ENCODE measurements at places on chromosomes 1 and 21.

- no peak for DNase-seq
Measured at GRCh38 chr1:228045871-228046270, 36.6 kb upstream of the ARF1 start.

- DNase-seq: no peak
Measured at GRCh38 chr1:112925015-112925414, 31.0 kb downstream of the SLC16A1 start.

- no peak for DNase-seq
Measured at GRCh38 chr1:29674627-29675326, 438.5 kb downstream of the PTPRU start.

- DNase-seq: no peak
Measured at GRCh38 chr1:236720611-236721010, 34.3 kb downstream of the ACTN2 start.

GRCh38 chr1:162847839-162848453 lies 13.0 kb downstream of the CCDC190 start:
- peak; percentile 59 for DNase-seq

- DNase-seq: no peak
Measured at GRCh38 chr1:20476265-20477038, 9.6 kb downstream of the CAMK2N1 start.

- DNase-seq: no peak
Measured at GRCh38 chr1:24293392-24294227, 25.5 kb upstream of the GRHL3 start.

GRCh38 chr1:184065559-184065958 lies 14.0 kb downstream of the TSEN15 start:
- DNase-seq: no peak

DNA sequence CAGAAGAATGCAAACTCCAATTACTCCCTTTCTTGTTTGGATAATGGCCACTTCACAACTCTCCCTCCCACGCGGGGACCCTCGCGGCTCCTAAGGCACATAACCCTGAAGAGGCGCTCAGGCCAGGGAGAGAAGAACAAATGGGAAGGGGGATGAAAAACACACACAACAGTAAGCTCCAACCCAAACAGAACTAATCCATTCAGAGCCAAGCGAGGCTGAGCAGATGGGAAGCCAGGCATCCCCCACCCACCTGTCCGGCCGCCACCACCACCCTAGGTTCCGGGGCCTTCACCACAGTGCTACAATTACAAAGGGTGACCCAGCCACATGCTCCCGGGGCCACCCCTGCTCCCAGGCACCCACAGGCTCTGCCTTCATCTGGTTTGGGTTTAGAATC lies 101.5 kb downstream of the MRPL37 start:
- DNase-seq: no peak

GRCh38 chr1:201938440-201939035 lies 7.8 kb downstream of the LMOD1 start:
- DNase-seq: no peak

DNA sequence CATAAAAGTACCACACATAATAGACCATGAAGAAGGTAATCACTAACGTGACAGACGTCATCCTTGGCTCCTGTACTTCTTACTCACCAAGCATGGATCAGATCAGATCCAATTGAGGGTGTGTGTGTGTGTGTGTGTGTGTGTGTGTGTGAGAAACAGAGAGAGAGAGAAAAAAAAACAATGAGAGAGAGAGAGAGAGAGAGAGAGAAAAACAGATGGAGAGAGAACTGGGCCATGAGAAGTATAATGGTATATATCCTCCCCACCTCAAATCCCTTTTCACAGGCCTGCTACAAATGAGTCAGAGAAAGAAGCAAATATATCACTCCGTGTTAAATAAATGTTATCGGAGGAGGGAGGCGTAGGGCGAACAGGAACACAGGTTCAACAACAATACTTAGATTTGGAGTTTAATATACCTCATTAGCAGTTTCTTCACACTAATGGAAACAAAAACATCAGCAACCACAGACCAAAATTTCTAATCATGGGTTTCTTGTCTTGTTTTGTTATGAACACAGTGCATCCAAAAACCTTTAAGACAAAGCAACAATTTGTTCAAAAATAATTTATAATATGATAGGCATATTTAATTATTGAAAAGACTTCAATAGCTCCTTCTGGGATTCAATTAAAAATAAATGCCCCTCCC lies 45.3 kb downstream of the TIAM1 start:
- DNase-seq: no peak

- DNase-seq: no peak
Measured at GRCh38 chr1:160361814-160362167, 5.1 kb upstream of the NHLH1 start.

DNA sequence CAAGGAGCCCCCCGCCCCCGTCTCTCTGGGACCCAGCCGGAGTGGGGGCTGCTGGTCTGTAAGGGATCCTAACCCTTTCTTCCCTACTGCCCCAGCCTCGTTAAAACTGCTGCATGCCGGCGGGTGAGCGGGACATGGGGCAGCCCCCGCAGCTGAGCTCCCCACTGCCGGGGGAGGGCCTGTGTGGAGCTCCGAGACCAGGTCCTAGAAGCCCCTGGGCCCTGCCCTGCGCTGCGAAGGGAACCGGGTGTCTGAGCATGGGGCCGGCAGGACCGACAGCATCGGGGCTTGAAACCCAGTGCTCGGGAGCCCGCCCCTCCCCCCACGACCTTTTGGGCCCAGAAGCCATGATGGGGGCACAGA lies 9.2 kb upstream of the COL6A1 start:
- DNase-seq: no peak

DNA sequence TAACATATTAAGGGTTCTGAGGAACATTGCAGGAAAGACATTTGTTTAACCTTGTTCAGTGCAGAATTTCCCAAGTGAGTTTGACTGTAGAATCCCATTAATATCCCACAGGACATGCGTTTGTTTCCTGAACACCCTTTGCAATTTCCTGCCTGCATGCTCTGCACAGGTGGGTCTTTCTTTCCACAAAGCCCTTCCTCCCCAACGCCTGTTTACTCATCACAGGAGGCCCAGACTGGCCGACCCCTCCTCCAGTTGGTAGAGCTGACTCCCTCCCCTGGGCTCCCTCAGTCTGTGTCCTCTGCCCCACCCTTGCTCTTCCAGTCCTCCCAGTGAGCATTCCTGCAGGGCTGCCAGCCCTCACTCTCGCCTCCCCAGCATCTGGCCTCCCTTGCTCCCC lies 47.5 kb upstream of the CTPS1 start:
- no peak for DNase-seq

GRCh38 chr1:10494754-10495474 lies 20.2 kb downstream of the PEX14 start:
- peak; percentile 67 for DNase-seq

DNA sequence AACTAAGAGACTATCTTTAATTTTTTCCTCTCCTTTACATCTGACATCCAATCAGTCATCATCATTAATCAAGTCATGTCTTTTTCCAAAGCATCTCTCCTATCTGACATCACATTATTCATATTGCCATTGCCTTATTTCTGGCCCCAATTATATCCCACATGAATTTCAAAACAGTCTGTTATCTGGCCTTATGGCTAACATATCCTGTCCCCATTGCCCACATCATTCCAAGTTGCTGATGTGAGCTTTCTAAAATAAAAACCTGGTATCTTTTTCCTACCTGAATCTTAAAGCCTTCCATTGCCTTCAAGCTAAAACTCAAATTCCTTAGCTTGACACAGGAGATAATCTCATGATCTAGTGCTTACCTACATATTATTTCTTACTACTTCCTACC lies 283.9 kb downstream of the LRRC40 start:
- DNase-seq: no peak

GRCh38 chr1:87977145-87977544 lies 648.5 kb downstream of the LMO4 start:
- DNase-seq: no peak

DNA sequence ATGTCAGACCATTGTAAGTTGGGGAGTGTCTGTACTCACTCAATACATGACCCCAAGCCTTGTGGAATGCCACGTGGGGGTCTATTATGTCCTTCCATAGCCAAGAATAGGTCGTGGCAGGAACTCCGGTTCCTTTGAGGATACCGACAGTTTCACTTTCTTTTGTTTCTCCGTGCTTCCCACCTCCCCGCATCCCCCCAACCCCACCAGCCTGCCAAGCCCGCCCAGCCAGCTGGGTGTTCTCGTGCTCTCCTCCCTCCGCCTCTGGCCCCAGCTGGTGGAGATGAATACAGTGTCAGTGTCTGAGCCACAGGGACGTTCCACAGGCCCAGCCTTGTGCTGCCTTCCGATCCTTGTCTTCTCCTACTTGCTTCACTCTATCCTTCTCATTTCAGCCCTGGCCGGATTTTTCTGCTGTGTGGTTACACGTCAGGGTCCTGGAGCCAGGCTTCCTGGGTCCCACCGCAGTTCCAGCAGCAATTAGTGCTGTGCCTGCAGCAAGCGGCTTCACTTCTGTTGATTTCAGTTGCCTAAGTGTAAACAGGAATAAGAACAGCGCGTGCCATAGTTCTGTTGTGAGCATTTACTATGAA lies 4.1 kb upstream of the AGTRAP start:
- DNase-seq: no peak

DNA sequence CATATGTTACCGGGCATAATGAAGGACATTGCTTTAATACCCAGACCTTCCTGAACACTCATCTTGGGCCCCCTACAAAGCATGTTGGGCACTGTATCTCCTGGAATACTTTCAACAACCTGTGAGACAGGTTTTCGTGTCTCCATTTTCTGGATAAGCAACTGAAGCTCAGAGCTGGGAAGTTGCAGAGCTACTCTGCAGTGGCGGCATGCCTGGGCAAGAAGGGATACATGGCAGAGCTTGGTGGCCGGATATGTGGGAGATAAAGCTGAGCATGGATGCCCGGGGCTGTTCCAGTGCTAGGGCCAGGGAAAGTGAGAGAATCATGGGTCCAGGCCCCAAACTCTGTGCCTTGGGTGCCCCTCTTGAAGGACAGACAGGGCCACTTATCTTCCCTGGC lies 71.6 kb upstream of the KCND3 start:
- no peak for DNase-seq

DNA sequence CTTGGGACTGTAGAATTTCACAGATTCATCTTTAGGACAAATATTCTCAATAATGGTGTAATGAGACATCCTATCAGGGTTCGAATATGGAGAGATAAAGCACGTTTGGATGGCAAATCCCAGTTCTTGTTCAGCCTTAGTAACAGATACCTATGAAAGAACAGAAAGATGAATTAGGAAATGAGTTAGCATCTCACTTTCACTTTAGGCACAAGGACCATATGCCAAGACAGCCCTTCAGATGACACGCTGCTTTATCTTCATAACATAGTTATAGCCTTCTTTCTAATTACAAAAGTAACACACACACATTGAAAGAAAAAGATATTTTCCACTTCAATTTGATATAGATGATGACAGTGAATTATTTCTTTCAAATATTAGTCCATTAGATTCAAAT lies 173.6 kb downstream of the TGFBR3 start:
- no peak for DNase-seq

- no peak for DNase-seq
Measured at GRCh38 chr1:19426294-19427086, 58.8 kb downstream of the CAPZB start.

- no peak for DNase-seq
Measured at GRCh38 chr1:180623579-180624347, 8.1 kb upstream of the XPR1 start.

DNA sequence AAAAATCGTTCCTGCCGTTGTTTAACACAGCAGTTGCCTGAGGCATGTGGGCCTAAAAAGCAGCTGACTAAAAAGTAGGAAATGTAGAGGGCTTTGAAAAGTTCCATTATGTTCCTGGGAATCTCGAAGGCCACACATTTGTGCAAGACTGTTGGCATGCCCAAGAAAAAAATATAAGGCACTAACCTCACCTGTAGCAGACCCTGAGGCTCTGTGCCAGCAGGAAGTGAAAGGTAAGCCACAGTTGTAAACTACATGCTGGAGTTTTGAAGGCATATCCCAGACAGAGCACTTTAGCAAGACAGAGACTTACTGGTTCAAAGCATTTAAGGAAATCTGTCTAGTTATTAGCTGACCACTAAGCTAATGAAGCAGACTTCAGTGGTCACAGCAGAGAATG lies 52.7 kb downstream of the TRMT1L start:
- no peak for DNase-seq

GRCh38 chr1:32028746-32029145 lies 15.1 kb downstream of the KHDRBS1 start:
- DNase-seq: no peak

DNA sequence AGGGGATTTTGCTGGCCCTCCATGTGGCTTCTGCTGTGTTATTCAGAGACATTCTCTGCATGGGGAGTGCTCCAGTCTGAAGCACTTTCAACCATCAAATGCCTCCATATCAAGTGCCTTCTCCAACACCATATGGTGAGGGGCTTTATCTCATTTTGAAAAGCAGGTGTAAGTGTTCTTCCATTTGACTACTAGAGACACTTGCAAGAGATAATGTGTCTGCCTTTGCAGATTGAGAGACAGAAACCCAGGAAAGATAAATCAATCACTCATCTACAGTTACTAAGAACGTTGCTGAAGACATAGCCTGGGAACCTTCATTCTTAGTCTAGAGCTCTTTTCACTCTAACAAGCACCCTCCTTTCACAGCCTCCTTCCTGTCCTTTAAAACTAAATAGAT lies 29.5 kb upstream of the REG4 start:
- no peak for DNase-seq

DNA sequence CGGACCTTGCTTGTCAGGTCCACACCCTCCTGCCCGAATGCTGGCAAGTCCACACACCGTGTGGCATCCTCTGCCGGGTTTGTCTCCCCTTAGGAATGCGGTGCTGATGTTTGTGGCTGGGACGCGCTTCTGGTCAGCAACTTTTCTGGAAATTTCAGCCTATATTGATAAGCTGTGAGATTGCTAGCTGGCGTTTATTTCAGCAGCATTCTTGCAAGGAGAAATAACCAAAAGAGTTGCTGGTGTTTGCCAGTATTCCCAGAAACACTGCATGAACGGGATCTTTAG lies 601 bp downstream of the CEPT1 start:
- DNase-seq: no peak

GRCh38 chr1:209837671-209838070 lies 9.9 kb downstream of the UTP25 start:
- no peak for DNase-seq

DNA sequence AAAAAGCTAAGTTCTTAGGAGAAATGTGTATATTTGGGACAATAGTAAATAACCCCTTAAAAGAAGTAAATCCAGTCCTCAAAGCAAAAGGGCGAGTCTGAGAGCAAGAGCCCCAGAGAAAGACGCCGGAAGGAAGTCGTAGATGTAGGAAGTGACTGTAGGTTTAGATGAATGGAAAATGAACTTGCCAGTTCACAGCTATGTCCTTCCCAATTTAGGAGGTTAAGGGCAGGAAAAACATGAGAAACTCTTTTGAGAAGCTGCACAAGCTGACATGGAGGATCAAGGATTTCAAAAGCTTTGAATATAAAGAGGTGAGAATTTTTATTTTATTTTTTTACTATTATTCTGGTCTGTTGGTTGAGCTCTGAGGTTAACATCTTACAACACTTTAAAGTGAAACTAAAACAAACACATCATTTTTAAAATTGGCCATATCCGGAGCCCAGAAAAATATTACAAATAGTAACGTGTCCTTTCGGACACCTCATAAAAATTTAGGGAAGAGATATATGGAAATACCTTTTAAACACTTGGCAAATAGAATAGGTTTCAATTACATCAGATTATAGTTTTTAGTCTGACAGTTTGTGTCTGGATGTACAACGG lies 1178.6 kb downstream of the MRPL39 start:
- DNase-seq: no peak

Data from activated effector memory CD4-positive, alpha-beta T cell treated with Interleukin-2 at 50 U/mL for 16 hours (primary cell).